ENCODE measurements at places on chromosomes 2 and 18.

DNA sequence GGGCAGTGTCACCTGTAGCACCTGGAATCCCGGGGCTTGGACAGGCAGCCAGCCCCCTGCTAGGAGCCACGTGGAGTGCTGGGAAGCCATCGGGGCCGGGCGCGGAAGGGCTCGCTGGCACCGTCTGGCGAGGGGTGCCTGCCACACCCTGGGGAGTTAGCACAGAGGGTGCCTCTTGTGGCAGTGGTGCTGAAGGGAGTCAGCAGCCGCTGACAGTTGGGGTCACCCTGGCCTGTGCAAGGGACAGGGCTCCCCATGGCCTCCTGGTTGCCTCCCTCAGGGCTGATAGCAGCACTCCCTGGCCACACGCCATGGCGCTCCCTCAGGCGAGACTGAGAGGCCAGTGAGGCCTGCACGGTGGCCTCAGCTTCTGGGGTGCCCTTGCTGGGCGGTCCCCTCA is 13.9 kb upstream of the D2HGDH start:
- DNase-seq = no peak

DNA sequence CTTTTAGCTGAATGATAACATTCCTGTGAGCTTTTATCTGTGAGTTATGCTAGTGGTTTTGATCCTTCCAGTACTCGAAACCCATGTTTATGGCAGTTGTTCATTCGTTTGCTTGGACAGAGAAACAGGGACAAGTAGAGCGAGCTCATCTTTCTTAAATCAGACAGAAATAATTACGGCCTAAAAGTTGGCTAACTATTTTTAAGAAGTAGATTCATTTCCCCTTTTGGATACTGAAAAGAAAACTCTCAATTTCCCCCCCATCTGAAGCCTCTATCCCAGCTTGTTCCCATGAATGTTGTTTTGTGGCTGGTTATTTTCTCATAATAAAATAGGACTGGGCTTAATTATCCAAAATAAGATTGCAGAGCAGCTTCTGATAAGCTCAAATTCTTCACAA is 67.1 kb downstream of the ANTXR1 start:
- DNase-seq = no peak

GRCh38 chr2:99559075-99559662 is 69.4 kb upstream of the REV1 start:
- peak; percentile 59 for DNase-seq

DNA sequence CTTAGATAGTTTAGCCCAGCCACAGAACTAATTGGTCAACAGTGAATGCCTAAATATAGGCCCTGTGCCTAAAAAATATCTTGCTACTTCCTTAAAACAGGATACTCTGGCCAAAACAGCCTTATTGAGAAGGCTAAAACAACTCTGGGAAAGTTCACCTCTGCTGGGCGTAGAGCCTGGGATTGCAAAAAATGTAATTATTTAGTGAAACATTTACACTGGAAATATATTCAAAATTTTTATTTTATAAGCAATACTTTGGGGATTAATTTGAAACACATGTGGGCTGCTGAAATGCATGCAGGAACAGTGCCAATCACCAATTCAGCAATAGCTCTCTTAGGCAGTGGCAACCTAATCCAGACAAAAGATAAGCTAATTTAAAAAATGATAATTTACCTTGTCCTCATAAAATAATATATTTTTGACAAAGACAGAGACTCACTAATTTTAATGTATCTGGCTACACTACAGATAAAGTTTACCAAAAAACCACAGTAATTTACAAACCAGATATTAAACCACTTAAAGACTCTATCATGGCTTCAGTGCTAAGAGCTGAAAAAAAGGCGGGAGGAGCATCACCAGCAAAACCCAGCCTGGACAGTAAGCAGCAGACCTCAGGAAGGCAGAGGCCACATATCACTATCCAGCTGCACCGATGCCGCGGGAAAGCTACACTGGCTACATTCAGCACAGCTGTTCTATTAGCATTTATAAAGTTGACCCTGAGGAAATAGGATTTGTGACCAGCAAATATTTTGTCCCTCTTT is 18.5 kb downstream of the TRAK2 start:
- peak; percentile 23 for DNase-seq

GRCh38 chr2:82665691-82666090 is 1793.4 kb downstream of the SUCLG1 start:
- DNase-seq = no peak

- DNase-seq = no peak
Measured at GRCh38 chr2:31334311-31335026, 80.1 kb downstream of the XDH start.

DNA sequence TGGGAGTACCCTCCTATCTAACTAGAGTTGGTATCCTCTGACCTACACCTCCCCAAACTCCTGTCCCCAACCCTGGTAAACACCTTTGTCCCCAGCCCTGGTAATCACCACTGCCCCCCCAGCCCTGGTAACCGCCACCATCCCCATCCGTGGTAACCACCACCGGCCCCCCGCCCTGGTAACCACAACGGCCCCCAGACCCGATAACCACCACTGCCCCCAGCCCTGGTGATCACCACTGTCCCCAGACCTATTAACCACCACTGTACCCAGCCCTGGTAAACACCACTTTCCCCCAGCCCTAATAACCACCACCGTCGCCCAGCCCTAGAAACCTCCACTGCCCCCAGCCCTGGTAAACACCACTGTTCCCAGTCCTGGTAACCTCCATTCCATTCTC is 820.2 kb upstream of the SALL3 start:
- no peak for DNase-seq

DNA sequence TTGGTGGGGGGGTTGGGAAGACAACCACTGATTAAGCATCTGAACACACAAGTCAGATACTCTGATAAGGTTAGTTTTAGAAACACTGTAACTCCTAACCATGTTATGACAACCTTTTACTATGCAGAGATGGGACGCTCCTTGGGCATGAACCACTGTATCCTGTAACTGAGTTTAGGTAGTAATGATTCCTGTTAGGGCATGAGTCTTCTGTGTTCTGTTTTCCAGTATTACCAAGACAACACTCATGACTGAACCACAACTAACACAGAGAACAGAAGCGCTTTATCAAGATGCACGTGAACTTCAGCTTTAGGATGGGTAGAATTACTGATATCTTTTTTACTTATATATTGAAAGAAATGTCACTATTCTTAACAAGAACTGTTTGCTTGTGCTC is 14.1 kb upstream of the CREB1 start:
- no peak for DNase-seq

GRCh38 chr2:159515441-159515840 is 100.9 kb downstream of the BAZ2B start:
- no peak for DNase-seq

DNA sequence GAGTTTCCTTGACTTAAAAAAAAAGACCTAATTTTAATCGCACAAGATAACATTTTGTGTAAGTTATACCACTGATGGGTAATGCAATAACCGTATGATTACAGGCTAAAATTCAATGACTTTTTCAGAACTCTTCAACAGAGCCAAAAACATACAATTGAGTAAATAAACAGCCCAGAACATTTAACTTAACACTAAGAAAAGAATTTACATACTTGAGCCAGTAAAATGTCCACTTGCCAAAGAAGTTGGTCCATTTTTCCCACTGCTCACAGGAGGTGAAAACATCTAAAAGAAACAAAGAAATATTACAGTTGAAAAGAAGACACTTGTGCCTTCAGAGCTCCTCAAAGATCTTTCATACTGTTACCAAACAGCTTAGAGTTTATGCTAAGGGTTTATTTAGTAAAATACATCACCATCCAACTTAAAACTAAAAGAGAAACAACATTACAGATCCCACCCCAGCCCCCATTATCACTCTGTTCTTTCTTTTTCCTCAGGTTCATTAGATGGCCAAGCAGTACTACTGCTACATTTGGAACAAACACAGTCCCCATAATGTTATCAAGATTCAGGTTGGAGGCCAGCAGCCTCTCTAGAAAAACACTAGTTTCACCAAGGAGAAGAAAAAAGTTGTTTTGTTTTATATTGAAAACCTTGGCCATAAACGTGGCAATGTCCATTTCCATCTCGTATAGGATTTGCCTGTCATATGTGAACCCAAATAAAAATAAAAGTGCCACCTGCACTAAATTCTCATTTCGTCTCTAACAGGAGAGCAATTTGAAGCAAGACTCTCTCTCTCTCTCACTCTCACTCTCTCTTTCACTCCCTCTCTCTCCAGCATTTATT is 2.7 kb downstream of the TCF4 start:
- DNase-seq = no peak

DNA sequence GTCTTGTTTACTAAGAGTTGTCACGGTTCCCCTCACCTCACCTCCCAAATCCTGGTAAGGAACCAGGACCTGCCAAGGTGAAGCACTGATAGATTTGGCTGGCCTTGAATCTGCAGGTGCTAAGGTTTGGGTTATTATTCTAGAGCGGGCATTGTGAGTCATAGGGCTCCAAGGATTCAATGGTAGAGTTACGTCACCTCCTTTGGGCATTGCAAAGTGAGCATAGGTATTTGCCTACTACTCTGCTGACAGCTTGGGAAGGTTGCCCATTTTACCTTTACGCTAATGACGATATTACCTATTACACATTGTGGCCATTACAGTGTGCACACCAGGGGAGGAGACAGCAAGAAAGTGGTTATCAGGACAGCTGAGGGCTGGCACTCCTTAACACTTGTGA is 59.3 kb downstream of the SETBP1 start:
- DNase-seq = no peak

GRCh38 chr2:232325324-232326273 is 53.0 kb upstream of the ALPP start:
- no peak for DNase-seq

- DNase-seq = no peak
Measured at GRCh38 chr2:176751314-176752227, 461.0 kb upstream of the HNRNPA3 start.

DNA sequence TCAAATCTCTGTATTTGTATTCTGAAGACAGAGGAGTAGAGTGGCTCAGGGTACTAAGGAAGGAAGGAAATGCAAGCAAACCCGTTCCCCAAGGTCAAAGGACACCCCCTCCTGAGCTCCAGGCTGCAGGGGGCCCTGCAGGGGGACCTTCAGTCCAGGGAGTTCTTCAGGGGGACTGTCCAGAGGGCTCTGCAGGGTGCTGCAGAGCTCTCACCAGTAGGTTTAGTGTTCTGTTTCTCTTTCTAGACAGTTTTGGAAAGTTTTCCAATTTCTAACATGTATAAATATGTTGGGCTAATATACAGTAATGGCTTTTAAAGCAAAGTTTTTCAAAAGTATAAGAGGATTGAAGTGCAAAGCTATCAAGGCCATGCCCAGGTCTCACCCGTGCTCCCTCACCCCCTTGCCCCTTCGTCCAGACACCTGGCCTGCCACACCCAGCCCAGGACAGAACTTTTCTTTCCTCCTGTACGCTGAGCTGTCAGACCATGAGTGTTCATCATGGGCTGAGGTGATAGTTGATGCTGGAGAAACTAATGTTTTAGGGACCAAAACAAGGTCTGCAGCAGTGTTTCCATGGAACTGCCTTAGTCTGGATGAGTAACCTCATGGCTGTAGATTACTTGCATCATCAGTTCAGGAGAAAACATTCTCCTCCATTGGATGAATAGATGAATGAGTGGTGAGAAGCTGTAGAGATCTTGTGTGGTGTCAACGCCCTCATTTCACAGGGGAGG is 134.2 kb downstream of the GLI2 start:
- no peak for DNase-seq

GRCh38 chr2:19848029-19848750 is 53.6 kb downstream of the TTC32 start:
- DNase-seq = no peak

DNA sequence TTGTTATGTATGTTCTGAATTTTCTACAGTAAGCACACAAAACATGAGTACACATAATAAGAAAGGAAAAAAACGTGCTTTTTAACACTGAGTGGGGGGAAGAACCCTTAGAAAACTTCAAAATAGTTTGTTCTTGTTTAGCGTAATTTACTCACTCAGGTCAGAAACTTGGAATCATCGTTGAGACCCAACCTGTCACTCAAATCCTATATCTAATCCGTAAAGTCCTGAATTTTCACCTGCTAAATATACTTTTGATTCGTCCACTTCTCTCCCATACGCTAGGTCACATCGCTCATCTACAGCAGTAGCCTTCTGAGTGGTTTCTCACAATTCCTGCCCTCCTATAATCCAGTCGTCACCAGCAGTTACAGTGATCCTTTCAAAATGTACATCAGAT is 767 bp downstream of the TPRKB start:
- DNase-seq = no peak

DNA sequence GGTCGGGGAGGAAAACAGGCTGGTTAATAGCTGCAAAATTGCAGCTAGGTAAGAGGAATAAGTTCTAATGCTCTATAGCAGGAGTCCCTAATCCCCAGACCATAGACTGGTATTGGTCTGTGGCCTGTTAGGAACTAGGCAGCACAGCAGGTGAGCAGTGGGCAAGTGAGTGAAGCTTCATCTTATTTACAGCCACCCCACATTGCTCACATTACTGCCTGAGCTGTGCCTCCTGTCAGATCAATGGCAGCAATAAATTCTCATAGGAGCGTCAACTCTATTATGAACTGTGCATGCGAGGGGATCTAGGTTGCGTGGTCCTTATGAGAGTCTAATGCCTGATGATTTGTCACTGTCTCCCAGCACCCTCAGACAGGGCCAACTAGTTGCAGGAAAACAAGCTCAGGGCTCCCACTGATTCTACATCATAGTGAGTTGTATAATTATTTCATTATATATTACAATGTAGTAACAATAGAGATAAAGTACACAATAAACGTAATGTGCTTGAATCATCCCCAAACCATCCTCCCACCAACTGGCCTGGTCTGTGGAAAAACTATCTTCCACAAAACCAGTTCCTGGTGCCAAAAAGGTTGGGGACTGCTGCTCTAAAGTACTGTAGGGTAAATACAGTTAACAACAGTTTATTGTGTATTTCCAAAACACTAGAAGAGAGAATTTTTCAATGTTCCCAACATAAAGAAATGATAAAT is 91.7 kb upstream of the TFCP2L1 start:
- DNase-seq = no peak

DNA sequence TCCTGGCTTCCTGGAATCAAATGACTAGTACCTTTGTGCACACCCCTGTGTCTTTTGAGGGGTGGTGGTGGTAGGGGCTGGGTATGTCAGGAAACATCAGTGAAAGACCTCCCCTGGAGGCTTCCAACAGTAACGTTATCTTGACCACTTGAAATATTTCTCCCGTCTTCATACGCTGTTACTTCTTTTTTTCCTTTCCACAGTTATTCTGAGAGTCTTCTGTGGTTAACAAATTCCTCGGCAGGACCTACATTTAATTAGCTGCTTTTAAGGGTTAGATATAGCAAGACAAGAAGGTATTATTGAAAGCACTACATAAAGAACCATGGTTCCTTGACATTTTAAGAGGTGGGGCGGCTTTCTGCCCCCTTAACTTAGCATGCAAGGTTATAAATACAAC is 34.6 kb downstream of the UGP2 start:
- DNase-seq = no peak

DNA sequence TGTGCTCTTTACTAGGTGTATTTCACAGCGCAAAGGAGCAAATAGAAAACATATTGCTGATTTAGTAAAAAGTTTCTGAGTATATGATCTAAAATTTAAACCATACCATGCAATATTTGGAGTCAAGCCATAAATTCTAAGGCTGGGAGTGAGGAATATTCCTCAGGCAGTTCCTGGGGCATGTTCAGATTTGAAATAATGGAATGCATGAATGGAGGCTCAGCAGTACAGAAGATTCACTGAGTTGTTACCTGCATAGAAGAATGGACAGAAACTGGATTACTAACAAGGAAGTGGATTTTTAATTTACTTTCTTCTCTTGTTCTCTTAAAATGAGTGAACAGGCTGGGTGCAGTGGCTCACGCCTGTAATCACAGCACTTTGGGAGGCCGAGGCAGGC is 441.0 kb upstream of the MAP2 start:
- no peak for DNase-seq

All from HS-5 (cell line).